Mammary epithelial cell (primary cell): ENCODE measurements at places on chromosomes 4 and X. TPM values are rescaled to one million over a fixed set of nuclear protein-coding genes. Genes with fewer than 3 reads are reported as not detected.

- no peak for DNase-seq
Observed at GRCh38 chr4:169266661-169267060, 4.1 kb downstream of the SH3RF1 start.

DNA sequence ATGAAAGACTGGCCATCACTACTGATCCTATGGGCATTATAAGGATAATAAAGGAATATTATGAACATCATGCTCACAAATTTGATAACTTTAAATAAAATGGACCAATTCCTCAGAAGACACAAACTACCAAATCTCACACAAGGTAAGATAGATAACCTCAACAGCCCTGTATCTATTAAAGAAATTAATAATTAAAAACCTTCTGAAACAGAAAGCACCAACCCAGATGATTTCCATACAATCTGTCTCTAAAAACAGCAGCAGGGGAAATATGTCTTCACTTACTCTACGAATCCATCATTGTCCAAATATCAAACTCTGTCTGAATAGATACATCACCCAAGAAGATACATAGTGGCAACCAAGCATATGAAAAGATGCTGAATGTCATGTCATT is 55.2 kb downstream of the LCORL start:
- DNase-seq: no peak

DNA sequence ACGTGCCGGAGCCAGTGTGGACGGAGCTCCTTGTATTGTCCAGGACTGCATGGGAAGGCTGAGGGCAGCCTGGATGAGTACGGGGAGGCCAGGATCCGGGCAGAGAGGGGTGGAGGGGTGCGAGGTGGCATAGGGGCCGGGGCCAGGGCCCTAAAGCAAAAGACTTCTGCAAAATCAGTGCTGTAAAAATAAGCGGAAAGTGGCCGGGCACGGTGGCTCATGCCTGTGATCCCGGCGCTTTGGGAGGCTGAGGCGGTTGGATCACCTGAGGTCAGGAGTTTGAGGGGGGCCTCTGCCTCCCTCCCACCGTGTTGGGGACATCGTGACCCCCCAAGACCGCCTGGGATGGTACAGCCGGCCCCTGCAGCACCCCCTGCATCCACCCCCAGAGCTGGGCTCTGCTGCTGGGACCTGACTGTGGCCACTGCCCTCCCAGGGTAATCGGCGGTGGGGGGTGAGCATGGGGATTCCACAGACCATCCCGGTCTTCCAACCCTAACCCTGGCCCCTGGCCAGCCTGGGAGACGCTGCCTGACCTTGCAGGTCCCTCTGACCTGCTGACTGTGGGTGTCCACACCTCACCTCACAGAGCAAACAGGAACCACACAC is 23.4 kb upstream of the PLCXD1 start:
- no peak for DNase-seq

- no peak for DNase-seq
Observed at GRCh38 chr4:1105662-1106061, 7.7 kb downstream of the RNF212 start.

GRCh38 chrX:132631579-132632232 is 142.9 kb upstream of the MBNL3 start:
- peak; percentile 14 for DNase-seq

GRCh38 chr4:160180211-160180610 is 1077.3 kb downstream of the RAPGEF2 start:
- DNase-seq: peak; percentile 77

- DNase-seq: peak; percentile 23
Observed at GRCh38 chr4:154928640-154929257, 147.7 kb downstream of the RBM46 start.

GRCh38 chrX:107324493-107325310 is 118.3 kb downstream of the DNAAF6 start:
- peak; percentile 13 for DNase-seq

- DNase-seq: no peak
Observed at GRCh38 chr4:833156-833555, 7.2 kb upstream of the CPLX1 start.

DNA sequence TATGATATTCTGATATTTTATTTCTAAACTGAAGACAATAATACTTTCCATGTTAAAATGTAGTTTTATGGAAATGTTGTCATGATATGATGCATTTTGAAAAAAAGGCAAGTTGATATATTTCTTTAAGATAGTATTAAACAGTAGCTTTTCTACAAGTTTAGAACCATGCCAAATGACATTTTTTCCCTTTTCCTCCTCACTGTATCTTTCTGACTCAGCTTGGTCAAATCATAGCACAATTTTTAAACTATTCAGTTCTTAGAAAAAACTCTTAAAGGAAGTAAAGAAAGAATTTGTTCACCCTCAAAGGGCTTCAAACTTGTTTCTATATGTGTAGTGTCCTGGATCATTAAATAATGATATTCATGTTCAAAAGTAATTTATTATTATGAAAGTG is 46.0 kb upstream of the GUCY1A1 start:
- no peak for DNase-seq

- no peak for DNase-seq
Observed at GRCh38 chr4:83230928-83231327, 53.7 kb downstream of the COQ2 start.

DNA sequence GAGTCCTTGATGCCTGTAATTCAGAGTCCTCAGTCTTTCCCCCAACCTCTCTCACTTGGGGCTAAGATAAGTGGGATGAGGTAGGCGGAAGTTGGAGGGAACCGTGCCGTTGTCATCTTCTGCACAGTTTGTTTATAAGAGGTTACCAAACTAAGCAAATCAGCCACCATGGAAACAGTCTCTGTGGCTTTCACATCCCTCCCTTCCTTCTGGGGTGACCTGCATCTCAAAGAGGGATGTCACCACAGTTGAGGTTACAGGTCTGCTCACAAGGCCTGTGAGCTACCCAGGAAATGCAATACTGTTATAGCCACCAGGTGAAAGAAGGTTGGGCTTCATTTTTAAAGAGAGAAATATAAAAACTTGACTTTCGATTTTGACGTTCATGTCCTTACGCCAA is 26.3 kb downstream of the RTL5 start:
- no peak for DNase-seq

DNA sequence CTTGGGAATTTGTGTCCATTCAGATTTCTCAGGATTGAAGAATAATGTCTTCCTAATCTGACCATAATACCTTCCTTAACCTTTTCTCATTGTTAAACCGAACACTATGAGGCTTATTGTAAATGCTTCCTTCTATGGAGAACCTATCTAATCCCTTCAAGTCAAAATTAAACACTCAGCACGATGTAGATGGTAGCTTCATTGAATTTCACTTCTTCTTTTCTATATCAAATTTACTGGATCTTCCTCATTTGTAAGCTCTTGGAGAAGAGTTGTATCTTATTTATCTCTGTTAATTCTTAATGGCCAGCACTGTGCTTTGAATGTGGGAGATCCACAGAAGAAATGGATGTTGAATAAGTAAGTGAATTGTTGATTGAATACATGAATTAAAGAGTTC is 109.0 kb upstream of the RAPGEF2 start:
- DNase-seq: no peak

- DNase-seq: peak; percentile 5
Observed at GRCh38 chr4:6198768-6199421, 1.5 kb downstream of the JAKMIP1 start.

GRCh38 chr4:148632476-148632875 is 190.3 kb upstream of the NR3C2 start:
- DNase-seq: peak; percentile 11

The STK32B gene
- total RNA-seq: 0.17 TPM

The PPEF2 gene
- not detected for total RNA-seq
